ENCODE measurements at places on chromosomes 16 and 17. TPM values are rescaled to one million over a fixed set of nuclear protein-coding genes. Genes with fewer than 3 reads are reported as not detected.

DNA sequence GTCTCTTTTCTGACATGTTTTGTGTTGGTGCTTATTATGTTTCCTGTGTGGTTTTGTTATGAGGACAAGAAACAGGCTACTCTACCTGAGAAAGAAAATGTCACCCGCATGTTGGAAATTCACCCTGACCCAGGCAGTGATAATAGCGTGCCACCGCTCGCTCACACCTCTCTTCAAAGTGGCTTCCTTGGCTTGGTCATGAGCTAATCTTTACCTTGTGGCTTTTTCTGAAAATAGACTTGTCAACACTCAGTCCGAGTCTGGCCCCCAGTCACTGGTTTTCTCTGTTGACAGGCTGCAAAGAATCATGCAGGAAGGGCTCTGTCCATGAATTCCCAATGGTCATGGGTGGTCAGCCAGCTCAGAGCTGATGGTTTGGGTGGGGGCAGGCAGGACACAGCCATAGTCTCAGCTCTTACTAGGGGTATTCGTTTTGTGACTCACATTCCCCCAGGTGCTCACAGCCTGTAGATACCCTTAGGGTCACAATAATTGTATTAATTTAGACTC, 121.3 kb upstream of the CACNG5 start:
- H3K27ac ChIP-seq = no peak overlapping the region
- no peak overlapping the region for H3K4me3 ChIP-seq
- H3K4me1 ChIP-seq = no peaks in the 10 kb centered on the region
- H3K36me3 ChIP-seq = no peaks in the 10 kb centered on the region

DNA sequence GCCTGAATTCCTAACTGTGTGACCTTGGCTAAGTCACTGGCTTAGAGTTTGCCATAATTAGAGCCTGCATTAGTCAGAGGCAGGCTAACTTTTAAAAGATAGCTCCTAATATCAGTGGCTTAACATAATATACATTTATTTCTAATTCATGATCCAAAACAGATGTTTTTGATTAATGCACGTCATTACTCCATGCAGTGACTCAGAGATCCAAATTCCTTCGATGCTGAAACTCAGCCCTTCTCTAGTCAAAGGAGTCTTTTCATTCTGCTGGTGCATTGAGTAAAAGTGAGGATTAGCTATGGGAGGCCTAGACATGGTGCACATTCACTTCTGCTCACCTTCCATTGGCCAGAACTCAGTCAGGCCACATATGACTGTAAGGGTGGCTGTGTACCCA, 49.8 kb downstream of the IRX3 start:
- no peak overlapping the region for H3K4me3 ChIP-seq
- no peaks in the 10 kb centered on the region for H3K27me3 ChIP-seq
- H3K36me3 ChIP-seq = no peaks in the 10 kb centered on the region
- H3K27ac ChIP-seq = no peak overlapping the region
- no peak for DNase-seq
- H3K4me1 ChIP-seq = no peaks in the 10 kb centered on the region

DNA sequence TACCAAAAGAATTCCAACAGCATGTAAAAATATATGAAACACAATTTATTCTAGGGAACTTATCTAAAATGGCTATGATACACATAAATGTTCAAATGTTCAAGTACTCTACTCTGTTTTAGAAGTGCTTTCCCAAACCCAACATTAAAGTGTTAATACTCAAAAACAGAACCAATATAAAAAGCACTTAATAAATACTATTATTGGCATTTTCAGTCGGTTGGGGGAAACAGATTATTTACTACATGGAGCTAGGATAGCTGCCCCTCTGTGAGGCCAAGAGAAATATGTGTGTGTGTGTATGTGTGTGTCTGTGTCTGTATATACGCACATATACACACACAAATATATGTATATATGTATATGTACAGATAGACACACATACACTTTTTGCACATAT, 32.1 kb upstream of the BRIP1 start:
- no peak for DNase-seq
- no peaks in the 10 kb centered on the region for H3K27me3 ChIP-seq
- no peaks in the 10 kb centered on the region for H3K4me1 ChIP-seq
- no peak overlapping the region for H3K27ac ChIP-seq
- H3K36me3 ChIP-seq = peaks cover 28% of the 10 kb centered on the region

TMC8 gene
- 9.6 TPM for total RNA-seq

CD300C gene
- not detected for total RNA-seq

DNA sequence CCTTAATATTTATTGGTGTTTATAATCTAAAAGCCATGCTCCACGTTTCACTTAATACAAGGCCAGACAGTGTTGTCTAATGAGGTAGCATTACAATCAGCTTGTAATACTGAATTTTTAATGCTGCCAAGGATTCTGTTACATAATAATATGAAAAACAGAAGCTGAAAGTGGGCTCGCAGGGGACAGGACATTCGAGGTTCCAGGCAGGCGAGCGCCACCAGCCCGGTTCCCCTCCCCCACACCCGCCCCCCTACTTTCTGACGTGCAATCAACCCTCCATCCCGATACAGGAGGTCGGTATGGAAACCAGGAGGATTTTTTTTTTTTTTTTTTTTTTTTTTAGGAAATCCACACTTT, 6.2 kb upstream of the ZFHX3 start:
- no peak for DNase-seq
- no peaks in the 10 kb centered on the region for H3K36me3 ChIP-seq

GRCh38 chr16:64253096-64253495, 868.8 kb downstream of the CDH11 start:
- DNase-seq = no peak
- no peaks in the 10 kb centered on the region for H3K27me3 ChIP-seq
- no peak overlapping the region for H3K4me3 ChIP-seq
- H3K4me1 ChIP-seq = no peaks in the 10 kb centered on the region
- H3K27ac ChIP-seq = no peak overlapping the region

DNA sequence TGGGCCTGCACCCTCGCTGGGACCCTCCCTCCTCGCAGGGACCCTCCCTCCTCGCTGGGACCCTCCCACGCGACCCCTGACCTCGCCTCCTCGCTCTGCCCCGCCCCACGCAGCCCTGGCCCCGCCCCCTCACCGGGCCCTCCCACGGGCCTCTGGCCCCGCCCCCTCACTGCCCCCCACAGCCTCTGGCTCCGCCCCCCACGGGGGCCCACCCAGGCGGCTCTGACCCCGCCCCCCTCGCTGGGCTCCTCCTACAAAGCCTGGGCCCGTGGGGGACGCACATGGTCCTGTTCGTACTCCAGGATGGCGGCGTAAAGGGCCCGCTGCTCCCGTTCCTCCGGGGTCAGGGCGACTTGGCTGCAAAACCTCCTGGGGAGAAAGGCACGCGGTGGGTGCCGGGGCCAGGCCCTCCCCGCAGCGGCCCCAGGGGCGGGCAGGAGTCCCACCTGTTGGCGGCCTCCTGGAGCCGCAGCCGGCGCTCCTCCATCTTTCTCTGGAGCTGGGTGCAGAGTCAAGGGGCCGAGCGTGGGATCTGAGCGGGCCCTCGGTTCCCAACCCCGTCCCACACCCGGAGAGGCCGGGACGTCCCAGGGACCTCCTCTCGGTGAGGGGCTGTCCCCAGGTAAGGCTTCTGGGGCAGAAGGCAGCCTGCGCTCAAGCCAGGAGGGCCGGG, 9.0 kb downstream of the VPS9D1 start:
- H3K27ac ChIP-seq = no peak overlapping the region
- H3K4me3 ChIP-seq = peak overlapping the region; percentile 35
- H3K4me1 ChIP-seq = no peaks in the 10 kb centered on the region
- no peak for DNase-seq
- peaks cover 5% of the 10 kb centered on the region for H3K27me3 ChIP-seq
- no peaks in the 10 kb centered on the region for H3K36me3 ChIP-seq

DNA sequence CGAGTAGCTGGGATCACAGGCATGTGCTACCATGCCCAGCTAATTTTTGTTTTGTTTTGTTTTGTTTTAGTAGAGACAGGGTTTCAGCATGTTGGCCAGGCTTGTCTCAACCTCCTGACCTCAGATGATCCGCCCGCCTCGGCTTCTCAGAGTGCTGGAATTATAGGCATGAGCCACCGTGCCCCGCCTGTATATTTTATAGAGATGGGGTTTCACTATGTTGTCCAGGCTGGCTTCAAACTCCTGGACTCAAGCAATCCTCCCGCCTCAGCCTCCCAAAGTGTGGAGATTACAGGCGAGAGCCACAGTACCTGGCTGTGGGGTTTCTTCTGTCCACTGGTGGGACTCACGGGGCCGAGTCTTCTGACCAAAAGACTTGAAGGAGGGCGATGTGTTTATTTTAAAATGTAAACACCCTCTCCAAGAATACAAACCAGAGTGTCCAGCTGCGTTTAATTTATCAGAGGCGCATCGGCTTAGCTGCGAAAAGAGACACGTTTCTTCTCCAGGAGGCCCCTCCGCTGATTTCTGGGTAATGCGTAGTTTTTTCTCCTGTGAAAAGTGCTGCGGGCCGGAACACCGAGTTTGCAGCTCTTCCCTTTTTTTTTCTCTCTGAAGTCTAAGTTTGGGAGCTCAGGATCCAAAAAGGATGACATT, 86.9 kb upstream of the CIBAR2 start:
- no peak overlapping the region for H3K4me3 ChIP-seq
- peaks cover 40% of the 10 kb centered on the region for H3K4me1 ChIP-seq

GRCh38 chr16:15639061-15639568, 3.8 kb downstream of the MARF1 start:
- H3K27me3 ChIP-seq = no peaks in the 10 kb centered on the region
- H3K27ac ChIP-seq = no peak overlapping the region
- peaks cover 10% of the 10 kb centered on the region for H3K4me1 ChIP-seq
- H3K4me3 ChIP-seq = no peak overlapping the region
- H3K36me3 ChIP-seq = peaks cover 48% of the 10 kb centered on the region

DNA sequence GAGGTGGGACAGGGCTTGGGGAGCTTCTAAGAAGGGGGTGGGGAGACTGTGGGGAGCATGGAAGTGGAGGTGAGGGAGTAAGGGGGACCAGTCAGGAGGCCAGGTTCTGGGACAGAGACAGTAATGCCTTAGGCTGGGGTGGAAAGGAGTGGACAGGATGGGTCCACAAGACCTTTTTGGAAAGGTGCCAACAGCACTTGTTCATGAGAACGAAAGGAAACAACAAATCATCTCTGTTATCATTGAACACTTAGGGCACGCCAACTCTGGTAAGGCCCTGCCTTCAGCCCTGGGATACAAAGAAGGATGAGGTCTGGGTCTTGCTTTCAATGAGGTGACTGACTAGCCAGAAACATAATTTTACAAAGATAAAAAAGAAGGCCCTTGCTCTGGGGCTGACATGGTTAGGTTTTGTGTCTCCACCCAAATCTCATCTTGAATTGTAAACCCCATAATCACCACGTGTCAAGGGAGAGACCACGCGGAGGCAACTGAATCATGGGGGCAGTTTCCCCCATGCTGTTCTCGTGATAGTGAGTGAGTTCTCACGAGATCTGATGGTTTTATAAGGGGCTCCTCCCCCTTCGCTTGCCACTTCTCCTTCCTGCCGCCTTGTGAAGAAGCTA, 113.8 kb downstream of the SLC39A11 start:
- H3K36me3 ChIP-seq = no peaks in the 10 kb centered on the region
- DNase-seq = no peak
- H3K27me3 ChIP-seq = no peaks in the 10 kb centered on the region
- H3K4me1 ChIP-seq = peaks cover 6% of the 10 kb centered on the region

DNA sequence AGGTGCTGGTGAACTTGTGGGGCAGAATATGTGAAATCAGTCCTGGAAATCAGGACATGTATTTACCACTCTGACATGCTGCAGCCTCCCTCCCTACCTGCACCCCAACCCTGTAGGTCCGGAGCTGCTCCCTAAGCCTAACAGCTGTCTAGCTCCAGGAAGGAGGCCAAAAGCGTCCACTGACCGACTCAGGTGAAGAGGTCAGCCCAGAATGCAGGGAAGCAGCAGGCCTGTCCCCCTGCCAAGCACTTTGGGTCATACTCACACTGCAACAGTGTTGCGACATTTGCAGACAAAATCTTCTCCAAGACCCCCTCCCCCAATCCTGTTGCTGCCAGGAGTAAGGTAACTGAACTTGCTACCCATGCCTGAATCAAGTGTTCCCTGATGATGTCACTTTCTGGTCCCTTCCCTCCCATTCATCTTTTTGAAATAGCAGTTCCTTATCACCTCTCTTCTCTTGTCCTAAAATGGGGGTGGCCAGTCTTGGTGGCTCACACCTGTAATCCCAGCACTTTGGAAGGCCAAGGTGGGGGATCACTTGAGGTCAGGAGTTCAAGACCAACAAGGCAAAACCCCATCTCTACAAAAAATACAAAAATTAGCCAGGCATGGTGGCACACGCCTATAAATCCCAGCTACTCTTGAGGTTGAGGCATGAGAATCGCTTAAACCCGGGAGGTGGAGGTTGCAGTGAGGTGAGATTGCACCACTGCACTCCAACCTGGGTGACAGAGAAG, 1.3 kb upstream of the ACLY start:
- no peak for DNase-seq
- H3K36me3 ChIP-seq = no peaks in the 10 kb centered on the region
- H3K27ac ChIP-seq = no peak overlapping the region
- H3K4me1 ChIP-seq = peaks cover 2% of the 10 kb centered on the region

Measured in ascending aorta (tissue), 2 donors.